ENCODE measurements at places on chromosomes 6 and 20.

DNA sequence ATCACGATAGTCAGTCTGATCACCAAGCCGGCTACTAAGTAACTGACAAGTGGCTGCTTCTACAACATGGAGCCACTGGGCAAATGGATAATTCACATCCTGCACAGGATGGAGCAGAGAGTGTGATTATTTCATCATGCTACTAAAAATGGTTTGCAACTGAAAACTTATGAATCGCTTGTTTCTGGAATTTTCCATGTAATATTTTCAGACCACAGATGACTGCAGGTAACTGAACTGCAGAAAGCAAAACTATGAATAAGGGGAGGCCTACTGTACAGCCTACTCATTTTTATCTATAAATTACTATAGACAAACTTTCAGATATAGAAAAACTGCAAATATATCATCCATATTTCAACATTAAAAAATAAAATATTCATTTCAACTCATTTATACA is 91.5 kb downstream of the EPB41L2 start:
- no peak for DNase-seq

GRCh38 chr20:3765171-3765882 is 2.2 kb downstream of the ADISSP start:
- peak; percentile 52 for DNase-seq

DNA sequence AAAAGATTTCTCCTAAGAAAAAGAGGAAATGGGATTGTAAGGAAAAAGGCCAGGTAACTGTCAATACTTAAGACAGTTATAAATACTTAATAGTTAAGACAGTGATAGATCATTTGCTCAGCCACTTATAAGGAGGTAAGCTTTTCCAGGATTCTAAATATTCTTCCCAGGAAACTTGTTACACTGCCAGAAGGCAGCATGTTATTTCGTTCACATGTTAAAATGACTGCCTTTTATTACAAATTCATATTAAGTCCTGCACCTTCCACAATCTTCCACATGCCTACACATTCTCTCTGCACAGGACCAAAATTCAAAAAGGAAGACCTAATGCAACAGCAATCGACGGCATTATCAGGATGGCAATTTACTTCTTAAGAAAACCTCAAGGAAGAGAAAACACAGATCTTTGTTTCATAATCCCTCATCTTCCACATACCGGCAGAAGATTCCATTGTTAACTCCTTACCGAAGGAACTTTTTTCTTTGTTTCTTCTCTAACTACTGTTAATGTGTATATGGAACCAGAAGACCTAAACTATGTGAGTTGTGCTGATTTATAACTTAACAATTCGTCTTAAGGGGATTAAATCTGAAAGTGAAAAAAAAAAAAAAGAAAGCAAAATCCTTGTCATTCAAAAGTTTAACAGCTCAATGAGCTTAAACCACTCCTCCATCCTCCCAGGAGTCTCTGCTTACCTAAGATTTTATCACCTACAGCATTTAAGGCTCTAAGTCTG is 799 bp downstream of the TAAR2 start:
- DNase-seq: no peak

- DNase-seq: no peak
Measured at GRCh38 chr6:50689210-50689609, 24.1 kb upstream of the TFAP2D start.

DNA sequence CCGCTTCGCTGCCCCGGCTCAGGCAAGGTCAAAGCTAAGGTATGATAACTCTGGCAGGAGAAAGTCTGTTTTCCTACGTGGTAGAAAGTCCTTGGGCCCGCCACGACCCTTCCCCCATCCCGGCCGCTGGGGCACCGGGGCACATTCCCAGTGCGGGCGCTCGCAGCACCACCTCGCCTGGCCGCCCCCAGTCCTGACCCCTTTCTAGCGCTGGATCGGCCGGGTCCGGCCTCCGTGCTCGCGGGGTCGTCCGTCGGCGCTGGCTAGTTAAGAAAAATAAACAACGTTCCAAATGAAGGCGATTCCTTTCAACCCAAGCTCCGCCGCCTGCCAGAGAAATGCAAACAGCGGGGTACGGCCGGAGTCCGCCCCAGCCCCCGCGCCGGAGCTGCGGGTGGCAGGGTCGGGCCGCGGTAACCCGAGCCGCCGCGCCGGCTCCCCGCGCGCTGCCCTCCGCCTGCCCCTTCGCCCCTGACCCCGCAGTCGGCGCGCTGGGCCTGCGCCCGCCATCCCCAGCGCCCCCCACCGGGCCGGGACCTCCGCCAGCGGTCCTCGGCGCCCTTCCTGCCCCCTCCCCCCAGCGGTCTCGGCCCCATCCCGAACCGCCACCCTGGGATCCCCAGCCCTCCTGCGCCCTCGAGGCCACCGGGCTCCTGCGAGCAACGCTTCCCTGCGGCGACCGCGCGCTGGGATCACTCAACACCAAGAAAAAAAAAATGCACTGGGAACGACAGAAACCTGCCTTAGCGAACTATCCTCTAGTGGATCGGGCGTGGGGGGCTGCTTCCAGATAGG is 37.6 kb downstream of the NCR2 start:
- peak; percentile 72 for DNase-seq

DNA sequence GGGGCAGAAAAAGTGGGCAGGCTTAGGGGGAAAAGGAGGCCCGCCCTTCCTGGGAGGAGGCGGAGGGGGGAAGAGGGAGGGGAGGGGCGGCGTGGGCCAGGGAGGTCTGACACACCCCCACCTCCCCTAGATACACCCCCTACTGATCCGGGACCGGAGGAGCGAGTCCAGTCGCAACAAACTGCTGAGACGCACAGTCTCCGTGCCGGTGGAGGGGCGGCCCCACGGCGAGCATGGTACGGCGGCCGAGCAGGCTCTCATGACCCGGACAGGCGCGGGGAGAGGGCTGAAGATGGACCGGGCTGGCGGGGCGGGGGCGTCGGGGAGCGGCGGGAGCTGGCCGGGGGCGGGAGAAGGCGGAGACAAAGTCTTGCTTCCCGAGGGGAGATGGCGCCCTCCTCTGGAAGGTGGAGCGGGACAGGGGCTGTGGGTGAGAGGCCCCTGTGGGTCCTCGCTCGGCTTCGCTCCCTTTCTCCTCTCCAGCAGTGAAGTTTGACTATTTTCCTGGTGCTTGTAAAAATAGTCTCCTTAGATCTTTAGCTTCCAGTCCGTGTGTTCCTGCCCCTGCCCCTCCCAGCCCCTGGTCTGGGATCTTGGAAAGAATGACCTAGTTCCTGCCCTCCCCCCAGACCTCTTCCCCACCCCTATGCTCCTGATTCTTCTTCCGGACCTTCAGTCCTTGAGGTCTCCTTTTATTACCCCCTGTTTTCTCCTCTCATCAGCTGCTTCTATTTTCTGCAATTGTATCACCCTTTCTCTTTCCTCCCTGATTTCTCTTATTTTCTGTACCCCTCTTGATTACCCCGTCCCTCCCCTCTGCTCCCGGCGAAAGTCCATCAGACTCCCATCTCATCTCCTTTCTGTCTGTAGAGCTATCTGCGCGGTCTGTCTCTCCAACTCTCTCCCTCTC is 6.1 kb downstream of the SYNGAP1 start:
- peak; percentile 96 for DNase-seq

DNA sequence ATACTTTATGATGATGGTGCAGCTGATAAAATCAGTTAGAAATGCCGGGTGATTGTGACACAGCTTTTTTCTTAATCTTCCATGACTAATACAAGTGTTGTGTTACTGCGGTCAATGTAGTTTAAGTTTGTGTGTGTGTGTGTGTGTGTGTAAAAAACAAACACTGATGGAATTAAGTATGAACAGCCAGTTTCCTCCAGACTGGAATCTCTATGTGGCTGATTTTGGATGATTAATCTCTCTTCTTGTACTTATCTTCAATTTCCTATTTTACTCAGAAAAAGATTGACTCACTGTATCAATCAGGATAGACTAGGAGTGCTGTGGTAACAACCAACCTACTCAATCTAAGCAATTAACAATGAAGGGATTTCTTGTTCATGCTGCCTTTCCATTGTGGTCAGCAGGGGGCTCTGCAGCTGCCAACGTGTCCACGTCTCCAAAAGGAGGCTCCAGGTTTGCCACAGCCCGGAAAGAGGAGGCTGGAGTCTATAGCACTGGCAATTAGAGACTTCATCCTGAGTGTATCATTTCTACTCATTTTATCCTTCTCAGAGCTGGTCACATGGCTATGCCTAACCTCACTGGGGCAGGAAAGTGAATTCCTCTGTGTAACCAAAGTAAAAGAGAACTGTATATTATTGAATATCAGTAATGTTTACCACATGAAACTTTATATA is 107.7 kb downstream of the CD109 start:
- DNase-seq: peak; percentile 27

- DNase-seq: no peak
Measured at GRCh38 chr20:49669601-49670189, 44.0 kb downstream of the B4GALT5 start.

DNA sequence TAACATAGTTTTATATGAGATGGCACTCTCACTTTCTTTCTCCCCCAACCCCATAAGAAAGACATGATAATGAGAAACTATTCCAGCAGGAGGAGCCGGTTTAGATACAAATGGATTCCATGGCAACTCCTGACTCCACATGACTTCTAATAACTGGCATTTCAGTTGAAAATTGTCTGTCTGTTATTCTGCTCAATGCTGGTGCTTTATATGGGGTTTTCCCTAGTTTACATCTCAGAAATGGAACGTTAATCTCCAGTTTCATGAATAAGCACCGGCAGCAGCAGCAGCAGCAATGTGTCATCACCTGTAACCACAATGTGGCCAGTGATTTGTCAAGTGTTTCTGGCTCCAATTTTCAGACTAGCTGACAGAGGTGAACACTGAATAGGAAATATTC is 8.0 kb upstream of the SIM1 start:
- DNase-seq: peak; percentile 47

- DNase-seq: peak; percentile 87
Measured at GRCh38 chr6:4941782-4942672, 61.8 kb downstream of the RPP40 start.

GRCh38 chr20:16263582-16263981 is 309.7 kb downstream of the KIF16B start:
- peak; percentile 5 for DNase-seq

DNA sequence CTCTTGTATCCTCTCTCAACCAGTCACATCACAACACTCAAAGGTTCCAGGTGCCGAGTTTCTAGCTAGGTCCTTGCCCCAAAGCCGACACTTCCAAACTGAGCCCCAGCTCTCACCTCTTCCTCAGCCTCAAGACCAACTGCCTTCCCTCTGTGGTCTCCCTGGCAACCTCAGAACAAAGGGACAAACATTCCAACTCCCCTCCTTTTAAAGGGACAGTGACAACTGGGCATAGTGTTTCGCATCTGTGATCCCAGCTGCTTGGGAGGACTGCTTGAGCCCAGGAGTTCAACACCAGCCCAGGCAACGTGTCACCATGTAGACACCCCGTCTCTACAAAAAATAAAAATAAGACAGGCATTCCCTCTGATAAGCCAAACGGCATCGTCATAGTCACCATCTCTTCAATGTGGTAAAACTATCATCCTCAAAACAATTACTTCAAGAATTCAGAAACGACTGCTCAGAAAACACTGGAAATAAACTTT is 11.3 kb downstream of the DIDO1 start:
- peak; percentile 65 for DNase-seq

- no peak for DNase-seq
Measured at GRCh38 chr6:63690221-63690620, 54.6 kb downstream of the PHF3 start.

DNA sequence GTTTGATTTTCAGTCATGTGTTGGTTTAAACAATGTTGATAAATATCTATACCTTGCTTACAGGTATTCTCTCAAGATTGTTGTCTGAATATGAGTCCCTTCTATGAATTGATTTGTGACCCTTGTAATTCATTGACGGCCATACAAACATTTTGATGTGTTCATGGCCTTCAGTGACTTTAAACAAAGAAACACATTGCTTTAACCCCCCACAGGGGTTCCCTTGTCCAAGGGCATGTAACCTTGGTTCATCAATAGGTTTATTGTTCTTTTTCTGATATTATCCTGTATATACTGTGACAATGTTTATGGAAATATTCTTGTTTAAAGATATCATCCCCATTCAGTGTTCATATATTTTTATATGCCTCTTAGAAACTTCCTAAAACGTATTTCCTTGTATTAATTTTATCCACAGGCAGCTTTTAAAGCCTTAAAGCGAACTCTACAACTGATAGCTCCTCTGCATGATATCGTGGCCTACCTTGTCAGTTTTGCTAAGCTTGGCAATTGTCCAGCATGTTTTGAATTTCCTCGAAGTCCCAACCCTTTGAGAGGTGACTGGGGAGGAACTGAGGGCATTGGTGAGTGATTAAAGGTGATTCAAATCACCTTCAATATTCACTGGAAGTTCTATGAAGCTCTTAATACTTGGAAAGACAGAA is 87.0 kb downstream of the CD164 start:
- DNase-seq: peak; percentile 75

- DNase-seq: peak; percentile 81
Measured at GRCh38 chr6:150207931-150208570, 65.2 kb downstream of the PPP1R14C start.

DNA sequence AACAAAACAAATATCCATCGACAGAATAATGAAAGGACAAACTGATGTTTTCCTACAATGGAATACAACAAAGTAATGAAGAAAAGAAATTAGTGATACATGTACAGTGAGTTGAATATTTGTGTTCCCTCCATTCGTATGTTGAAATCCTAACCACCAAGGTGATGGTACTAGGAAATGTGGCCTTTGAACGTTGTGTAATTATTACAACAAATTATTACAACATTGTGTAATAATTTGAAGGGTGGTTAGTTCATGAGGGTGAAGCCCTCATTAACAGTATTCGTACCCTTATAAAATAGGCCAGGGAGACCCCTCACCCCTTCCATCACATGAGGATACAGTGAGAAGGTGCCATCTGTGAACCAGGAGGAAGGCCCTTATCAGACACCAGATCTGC is 339.4 kb downstream of the BMP2 start:
- DNase-seq: no peak

GRCh38 chr6:13998356-13998755 is 73.6 kb downstream of the RNF182 start:
- no peak for DNase-seq

GRCh38 chr6:119523556-119523955 is 174.0 kb upstream of the MAN1A1 start:
- DNase-seq: peak; percentile 55

DNA sequence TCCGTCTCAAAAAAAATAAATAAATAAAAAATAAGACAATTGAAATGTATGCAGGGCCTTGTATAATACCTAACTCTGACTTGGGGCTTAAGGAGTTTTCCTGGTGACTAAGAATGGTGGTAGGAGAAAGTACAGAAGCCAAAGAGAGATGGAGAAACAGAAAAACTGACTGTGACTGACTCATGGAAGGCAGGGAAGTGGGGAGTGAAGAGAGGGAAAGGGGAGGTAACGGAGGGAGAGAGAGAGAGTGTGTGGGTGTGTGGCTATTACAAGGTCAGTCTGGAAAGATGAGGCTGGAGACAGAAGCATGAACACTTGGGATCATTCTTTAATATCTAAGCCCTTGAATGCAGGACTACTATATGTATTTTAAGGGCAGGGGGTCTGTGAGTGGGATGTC is 38.5 kb downstream of the SNRNP48 start:
- no peak for DNase-seq

DNA sequence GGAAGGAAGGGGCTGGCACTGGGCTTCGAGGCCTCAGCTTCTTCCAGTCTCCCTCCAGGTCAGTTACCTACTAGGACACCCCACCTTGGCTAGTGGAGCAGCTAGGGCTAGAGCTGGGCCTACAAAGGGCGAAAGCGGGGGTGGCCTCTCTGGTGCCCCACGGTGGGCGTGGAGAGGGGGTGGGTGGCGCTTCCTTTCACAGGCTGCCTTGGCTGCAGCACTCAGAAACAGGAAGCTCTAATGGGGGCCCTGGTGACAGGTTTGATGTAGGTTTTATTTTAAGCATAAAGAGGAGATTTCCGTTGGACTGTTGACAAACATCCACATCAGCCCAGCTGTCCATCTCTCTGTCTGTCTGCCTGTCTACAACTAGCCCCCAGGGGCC is 13.4 kb downstream of the FAM110A start:
- DNase-seq: peak; percentile 41

Measured in NCI-H69 (cell line).